ENCODE measurements at places on chromosomes 12 and 14.

DNA sequence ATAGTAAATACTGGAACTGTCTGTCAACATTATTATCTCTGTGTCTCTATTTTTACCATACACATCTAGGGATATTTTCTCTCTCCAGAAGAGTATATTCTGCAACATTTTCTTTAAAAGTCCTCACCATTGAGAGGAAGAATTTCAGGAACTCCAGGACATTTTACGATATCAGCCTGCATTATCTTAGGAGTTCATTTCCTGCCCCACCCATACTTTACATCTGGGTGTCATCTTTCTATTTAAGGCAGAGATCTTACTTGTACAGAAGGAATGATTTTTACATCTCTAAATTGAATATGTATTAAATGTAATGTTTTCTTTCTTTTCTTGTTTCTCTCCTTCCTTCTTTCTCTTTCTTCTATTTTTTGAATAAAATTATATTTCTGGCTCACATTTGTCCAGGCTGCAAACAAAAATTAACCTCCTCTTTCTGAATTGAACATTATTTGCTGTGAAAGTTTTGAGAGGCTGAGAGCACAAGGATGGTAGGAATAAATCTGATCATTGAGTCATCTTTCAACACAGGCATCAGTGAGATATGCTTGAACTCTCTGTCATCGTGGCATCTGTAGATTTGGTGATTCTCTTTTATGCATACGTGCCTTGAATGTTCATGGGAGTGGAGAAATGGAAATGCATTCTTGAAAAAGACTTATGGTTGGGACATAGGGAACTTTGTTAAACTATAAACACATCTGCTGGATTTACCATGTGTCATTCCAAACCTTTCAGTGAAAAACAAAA lies 753.6 kb downstream of the SLC16A7 start:
- no peak for DNase-seq

GRCh38 chr12:2960996-2961616 lies 1.9 kb downstream of the TEAD4 start:
- DNase-seq = no peak

GRCh38 chr12:51341251-51342007 lies 5.0 kb downstream of the CELA1 start:
- no peak for DNase-seq

DNA sequence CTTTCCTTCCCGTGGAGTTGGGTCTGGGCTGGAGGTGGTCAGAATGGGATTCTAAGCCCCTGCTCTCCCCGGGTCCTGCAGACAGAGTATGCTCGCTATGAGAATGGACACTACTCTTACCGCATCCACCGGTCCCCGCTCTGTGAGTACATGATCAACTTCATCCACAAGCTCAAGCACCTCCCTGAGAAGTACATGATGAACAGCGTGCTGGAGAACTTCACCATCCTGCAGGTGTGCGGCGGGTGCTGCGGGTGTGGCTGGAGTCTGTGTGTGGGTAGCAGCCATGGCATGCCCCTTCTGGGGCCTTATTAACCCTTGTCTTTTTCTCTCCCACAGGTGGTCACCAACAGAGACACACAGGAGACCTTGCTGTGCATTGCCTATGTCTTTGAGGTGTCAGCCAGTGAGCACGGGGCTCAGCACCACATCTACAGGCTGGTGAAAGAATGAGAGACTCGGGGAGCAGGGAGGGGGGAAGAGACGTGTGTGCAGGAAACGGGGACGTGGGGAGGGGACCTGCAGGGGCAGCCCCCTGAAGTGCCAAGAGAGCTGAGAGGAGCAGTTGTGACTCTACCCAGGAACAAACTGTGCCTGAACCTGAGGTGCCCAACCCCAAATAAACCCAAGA lies 37.0 kb upstream of the TSPAN9 start:
- DNase-seq = no peak

DNA sequence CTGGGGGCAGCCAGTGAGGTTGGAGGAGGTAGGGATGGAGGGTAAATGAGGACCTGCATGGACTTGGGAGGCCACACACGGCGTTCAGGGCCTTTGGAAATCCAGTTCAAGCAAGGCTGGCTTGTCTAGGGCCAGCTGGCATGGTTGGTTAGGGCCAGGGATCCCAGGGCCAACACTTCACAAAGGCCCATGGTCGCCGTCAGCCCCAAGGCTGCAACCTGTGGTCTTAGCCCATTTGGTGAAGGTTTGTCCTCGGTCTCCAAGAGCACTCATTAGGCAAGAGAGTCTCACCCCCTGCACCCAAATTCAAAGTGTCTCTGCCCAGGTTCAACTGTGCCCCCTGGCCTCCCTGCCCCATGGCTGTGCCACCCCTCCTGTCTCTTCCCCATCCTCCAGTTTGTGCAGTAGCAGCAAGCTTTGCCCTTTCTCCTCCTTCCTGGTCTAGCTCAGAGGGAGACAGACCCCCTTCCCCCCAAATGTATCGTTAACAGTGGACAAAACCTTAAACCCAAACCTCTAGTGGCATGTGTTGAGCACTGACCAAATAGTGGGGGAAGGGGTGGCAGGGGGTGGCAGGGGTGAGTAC lies 94.1 kb downstream of the NINJ2 start:
- no peak for DNase-seq

DNA sequence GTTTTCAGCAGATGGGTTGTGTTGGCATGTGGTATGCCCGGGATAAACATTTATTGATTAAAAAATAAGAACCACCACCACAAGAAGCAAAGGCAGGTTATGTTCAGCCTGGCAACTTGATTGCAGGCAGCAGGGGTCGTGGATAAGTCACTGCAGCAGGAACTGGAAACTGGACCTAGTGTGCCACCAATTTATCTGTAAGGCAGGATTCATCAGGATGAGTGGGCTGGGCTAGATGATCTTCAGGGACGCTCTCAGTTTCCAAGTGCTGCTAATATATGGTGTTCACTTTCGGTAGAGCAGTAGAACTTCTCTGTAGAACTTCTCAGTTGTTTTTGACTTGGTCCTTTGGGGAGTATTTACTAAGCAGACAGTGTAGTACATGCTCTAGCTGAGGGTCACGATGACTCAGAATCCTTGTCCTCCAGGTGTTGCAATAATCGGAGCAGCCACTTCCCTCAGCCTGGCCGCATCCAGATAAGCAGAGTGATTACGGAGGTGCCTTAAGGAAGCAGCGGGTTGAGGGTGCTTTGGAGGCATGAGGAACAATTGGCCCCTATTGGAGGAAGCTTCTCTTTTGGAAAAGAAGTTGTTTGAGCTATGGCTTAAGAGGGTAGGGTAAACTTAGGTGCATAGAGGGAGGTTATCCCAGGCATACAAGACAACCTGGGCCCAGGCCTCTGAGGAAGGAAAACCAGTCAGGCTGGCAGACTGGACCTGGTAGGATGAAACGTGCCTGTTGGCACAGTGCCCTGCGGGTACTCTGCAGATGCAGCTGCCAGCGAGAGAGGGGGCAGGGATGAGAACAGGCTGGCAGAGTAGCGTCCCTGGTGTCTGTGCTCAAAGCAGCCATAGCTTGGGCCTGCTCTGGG lies 104.0 kb downstream of the GPR135 start:
- no peak for DNase-seq

DNA sequence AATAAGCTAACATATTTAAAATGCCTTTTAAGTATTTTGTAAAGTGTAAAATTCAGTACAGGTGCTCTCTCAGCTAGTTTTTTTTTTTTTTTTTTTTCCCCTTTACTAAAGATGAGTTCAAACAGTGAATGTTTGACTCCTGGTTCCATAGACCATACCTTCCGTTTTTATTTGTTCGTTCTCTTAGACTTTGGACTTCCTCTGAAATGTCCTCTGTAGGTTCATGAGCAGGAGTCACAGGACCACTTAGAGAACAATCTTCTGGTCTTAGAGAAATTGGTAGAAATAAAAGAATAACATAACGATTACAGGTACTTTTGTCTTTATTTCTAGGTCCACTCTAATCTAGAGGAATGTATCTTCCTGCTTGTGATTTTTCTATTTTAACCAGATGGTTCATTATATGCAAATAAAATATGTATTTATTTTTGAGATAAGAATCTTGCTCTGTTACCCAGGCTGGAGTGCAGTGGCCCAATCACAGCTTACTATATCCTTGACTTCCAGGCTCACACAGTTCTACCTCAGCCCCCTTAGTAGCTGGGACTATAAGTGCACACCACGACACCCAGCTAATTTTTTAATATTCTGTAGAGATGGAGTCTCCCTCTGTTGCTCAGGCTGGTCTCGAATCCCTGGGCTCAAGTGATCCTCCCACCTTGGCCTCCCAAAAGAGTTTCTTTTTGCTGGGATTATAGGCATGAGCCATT lies 25.8 kb downstream of the STYX start:
- no peak for DNase-seq

DNA sequence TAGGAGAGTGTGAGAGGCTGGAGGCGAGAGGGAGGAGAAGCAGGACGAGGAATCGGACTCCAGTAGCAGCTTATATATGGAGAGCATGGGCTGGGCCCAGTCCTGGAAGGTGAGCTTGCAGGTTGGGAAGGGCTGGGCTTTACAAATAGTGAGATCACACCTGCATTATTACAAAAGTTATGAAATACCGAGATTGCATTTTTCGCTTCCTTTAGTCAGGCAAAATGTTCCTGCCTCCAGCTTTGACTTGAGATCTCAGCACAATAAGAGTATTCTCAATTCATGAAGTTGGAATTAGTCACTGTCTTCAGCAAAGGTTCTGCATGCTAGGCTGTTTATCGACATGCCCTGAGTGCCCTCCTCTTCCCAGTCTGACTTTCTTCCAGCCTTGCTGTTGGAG lies at the start of gene KRT6B:
KRT6B (minus strand) TSS at position 46 of the 400 bp plus-strand sequence. CDS start 68 bp downstream, outside the sequence.
- no peak for DNase-seq

Measured in GM04503 (cell line).